Activated CD4-positive, alpha-beta T cell treated with anti-CD3 and anti-CD28 coated beads, Interleukin-2, amount 50 U/mL, for 24 hours (primary cell): ENCODE measurements at places on chromosomes 5 and 9.

DNA sequence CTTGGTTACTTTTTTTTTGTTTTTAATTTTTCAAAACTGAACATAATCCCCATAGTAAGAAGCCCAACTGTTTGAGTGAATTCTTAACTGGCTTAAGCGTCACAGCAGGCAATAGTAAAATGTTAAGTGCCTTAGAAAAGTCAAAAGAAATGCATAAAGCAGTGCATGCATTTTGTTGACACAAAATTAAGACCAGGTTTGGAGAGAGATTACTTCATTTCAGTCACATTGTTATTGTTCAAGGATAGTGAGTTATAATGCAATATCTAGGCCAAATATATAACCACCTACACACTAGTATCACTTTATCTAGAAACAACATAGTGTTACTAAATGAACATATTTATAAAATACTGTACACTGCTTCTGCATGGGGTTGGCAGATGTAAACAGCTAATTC, 116.9 kb upstream of the KLF9 start:
- DNase-seq, result no peak

- DNase-seq, result no peak
Measured at GRCh38 chr5:172641359-172642050, 442 bp downstream of the NEURL1B start.

DNA sequence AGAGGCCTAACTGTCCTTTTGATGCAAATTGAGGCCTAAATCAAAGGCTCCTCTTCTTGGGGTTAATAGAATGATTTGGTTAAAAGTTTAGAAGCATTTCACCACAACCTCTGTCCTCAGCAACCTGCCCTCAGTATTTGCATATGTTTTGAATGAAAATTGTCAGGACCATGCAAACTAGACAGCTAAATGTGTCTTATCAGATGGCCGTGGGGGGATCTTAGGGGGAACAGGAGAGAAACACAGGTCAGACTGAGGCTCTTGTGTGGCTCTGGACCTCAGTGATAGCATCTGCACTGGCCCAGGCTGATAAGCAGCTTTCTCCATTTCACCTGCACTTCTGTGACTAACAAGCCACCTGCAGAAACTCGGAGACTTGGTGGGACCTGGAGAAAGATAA, 49.0 kb downstream of the FOXI1 start:
- no peak for DNase-seq

DNA sequence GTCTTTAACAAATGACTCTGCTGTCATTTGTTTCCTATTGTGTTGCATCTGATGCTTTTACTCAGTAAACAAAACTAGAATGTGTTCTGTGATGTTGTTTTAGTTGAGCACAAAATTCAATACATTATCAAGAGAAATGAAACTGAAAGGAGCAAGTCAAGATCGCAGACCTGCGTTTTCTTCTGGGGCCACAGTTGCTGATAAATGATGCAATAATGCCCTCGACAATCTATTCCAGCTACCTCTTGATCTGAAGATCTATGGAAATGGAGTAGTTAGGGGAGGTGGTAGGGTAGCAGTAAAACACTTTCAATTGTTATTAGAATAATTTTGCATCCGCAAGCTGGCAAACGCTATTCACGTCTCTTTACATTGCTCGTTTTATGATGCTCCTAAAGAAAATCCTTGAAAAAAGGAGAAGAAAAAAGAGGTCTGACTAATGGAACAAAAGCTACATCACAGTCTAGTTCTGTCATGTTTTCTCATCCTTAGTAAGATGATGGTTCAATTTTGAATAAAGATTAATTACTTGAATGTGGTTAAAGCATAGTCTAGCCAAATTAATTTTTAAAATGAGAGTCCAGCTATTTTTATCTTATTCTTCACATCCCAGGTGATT, 1.6 kb downstream of the ZNF366 start:
- DNase-seq, result no peak

GRCh38 chr9:93954434-93955061, 607 bp downstream of the BARX1 start:
- no peak for DNase-seq

- DNase-seq, result no peak
Measured at GRCh38 chr5:51382521-51383130, 622 bp upstream of the ISL1 start.

DNA sequence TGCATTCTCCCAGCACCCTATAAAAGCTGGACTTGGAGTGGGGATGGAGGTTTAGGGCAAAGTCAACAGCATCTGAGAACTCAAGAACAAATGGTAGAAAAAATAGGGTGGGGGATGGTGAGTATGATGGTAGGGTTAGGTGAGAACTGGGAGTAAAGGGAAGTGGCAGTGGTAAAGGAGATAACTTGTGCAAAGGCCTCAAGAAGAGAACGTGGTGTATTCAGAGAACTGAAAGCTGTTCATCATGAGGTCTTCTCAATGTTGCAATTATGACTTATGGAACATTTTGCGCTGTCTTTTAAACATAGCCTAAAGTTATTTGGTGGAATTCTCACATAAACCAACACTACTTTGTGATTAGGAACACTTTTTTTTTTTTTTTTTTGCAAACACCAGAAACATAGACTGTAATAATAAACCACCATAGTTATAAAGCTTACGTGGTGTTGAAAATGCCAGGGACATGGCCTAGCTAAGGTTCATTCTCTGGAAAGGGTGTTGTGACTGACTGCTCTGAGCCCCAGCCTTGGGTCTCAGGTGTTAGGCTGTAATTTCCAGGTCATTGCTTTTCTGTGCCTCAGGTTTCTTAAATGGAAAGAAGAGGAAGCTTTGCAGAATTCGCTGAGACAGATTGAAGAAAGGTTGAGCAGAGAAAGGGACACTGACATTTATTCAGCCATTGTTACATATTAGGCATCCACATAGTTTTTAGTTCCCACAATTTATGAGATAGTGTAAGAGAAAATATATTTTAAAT, 19.2 kb upstream of the TXNDC8 start:
- DNase-seq, result no peak

DNA sequence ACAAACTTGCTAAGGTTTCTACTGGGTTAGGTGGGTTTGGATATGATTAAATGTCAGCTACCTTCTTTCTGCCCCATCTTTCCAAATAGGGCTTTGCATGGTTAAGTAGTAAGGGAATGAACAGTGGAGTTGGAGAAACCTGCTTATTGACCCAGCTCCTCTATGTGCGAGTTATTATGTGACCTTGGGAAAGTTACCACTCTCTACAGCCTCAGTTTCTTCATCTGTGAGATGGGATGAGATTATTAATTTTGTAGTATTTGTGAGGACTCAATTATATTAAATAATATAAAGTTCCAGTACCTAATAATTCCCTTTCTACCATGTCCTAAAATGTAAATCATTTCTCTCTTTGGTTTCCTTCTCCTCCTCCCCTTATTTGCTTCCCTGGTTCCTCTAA, 123.4 kb downstream of the GDNF start:
- no peak for DNase-seq

DNA sequence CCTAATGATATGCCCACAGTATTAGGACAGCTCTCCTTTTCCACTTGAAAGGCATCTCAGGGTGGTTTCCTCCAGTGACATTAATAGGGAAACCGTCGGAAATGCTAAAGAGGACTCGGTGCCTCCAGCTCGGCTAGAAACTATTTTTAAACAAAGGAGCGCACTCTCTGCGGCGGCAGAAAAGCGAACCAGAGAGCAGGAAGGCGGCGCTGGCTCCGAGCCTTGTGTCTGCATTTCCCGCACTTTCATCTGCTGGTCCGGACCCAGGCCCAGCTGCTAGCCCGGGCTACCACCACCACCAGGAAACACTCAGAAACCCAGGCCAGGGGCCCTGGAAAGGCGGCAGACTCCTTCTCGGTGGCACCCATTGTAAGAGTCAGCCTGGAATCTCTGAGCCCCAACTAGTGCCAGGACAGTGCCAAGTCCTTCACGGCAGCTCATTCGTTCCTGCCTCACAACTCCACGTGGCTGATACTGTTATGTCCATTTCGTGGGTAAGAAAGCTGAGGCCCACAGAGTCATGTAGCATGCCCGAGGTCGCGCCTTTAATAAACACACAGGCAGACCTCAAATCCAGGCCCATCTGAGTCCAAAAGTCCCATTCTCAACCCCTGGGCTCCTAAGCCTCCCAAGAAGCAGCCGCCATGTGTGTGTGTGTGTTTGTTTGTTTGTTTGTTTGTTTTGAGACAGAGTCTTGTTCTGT, 73.9 kb downstream of the VAV2 start:
- DNase-seq, result no peak

- no peak for DNase-seq
Measured at GRCh38 chr9:127126971-127127370, 4.5 kb upstream of the ANGPTL2 start.

DNA sequence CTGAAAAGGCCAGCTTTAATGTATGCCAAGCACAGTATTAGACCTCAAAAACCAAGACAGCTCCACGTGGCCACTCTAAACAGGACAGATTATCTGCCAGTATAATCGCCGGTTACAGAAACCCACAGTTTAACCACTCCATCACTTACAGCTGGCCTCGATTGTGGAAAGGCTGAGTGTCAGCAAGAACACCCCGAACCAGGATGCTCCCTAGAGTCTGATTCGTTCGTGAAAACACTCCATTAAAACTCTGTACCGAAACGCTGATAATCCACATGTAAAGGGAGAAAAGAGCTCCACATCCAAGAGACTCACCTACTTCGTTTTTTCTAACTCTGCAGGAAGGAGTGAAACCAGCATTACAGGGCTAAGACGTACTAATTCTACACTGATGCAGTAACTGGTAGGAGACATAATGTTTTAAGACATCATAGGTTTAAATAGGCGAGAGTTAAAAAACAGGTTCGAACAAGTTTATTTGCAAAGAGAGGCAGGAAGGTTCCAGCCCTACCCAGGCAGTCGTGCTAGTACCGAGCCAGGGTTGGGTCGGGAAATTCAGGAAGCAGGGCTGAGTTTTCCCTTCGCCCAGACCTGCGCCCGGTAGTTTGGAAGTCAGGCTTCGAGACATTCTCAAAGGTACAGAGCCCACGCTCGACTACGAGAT, 949 bp downstream of the SERINC5 start:
- no peak for DNase-seq

DNA sequence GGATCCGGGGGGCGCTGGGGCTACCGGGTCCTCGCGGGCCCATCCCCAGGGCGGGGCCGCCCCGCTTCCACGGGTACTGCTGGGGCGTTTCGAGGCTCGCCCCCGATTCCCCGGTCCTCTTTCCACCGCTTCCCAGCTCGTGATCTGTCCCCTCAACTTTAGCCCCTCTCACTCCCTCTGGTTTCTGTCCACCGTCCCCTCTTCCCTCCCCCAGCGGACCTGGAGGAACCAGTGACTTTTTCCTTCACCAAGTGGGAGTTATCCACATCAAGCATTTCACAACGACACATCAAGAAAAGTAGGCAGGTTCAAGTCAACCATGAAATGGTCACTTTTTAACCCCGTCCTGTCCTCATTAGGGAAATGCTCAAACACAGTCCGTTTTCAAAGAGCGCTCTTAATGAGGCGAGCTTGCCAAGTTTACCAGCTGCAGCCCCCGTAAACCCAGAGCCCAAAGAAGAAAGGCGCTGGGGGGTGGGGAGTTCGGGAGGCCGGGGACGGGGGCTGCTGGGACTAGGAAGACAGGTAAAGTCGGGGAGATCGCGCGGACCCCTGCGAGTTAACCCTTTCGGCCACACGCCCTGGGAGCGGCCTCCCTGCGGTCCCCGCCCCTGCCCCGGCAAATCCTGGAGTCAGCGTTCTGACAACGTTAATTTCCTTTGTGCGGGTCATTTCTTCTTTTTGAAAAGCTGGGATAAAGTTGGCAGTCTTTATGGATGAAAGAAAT, 2.1 kb upstream of the NFIB start:
- DNase-seq, result no peak

DNA sequence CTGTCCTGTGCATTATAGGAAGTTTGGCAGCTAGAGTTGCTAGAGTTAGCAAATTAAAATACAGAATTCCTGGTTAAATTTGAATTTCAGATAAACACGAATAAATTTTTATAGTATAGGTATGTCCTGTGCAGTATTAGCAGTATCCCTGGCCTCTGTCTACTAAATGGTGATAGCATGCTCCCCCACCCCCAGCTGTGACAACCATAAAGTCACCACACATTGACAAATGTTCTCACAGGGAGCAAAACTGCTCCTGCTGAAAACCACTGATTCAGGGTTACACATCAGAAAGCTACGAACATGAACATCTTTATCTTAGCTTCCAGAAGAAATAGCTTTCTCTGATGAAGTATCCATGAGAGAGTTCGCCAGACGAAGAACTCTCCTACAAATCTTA, 91.8 kb upstream of the CCDC112 start:
- no peak for DNase-seq

- no peak for DNase-seq
Measured at GRCh38 chr5:78447775-78448424, 87.5 kb downstream of the SCAMP1 start.

- DNase-seq, result no peak
Measured at GRCh38 chr5:140169410-140169809, 5.6 kb upstream of the CYSTM1 start.

- no peak for DNase-seq
Measured at GRCh38 chr5:7897014-7897600, 28.2 kb downstream of the MTRR start.

- DNase-seq, result no peak
Measured at GRCh38 chr5:158676642-158677469, 422.9 kb downstream of the EBF1 start.

DNA sequence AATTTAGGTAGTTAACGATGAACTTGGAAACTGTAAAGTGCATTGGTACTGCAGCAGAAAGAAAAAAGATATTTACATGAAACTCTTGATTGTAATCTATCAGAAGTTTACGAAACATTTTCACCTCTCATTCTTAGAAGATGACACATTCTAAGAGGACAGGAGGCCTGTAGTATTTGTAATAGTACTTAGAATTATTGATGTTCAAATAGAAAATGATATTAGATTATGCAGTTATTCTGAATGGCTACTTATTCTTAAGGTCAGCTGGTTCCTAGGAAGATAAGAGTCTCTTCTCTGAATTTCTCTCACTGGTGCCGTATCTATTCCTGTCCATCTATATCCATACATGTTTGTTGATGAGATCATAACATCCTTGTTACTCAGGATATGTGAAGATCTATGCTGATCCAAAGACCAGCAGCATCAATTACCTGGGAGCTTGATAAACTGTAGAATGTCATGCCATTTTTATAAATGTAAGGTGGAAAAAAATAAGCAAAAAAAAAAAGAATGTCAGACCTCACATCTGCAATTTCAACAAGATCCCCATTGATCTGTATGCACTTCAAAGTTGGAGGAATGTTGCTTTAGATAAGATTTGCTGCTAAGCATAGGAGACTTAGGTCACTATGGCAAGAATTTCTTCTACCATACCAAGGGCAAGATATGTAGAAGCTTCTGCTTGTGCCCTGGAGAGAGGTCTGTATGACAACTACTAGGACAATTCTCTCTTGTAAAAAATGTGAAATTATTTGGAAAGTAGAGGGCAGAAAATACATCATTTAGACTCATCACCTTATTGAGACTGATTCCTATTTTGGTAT, 42.4 kb upstream of the RICTOR start:
- DNase-seq, result no peak

GRCh38 chr5:168390491-168390890, 95.8 kb upstream of the RARS1 start:
- no peak for DNase-seq
